ENCODE measurements at places on chromosomes 7 and 10.

DNA sequence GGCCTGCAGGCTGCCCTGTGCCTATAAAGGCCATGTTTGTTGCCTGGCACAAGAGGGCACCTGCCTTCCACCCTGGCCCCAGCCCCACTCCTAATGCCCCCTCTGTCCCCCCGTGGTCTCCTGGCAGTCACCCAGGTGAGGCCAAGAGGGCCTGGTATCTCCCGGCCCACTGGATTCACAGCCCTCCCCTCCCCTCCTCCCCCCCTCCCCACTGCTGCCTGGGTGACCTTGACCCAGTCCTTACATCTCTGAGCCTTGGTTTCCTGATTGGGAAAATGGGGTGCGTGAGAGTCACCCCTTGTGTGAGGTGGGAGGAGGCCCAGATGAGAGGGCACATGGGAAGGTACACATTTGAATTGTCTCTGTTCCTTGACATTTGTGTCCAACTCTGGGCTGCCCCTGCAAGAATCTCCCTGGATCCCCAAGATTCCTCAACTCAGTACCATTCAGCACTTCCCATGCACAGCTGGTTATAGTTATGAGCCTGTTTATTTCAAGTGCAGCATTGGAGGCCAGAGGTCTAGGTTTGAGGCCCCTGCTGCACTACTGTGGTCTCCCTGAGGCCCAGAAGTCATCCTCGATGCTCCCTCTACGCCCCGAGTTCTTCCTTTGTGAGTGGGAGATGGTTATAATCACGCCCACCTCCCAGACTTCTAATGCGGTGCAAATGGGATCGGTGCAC lies 58.9 kb downstream of the TMEM270 start:
- DNase-seq = no peak

GRCh38 chr7:92678291-92678920 lies 88.2 kb upstream of the FAM133B start:
- no peak for DNase-seq

- no peak for DNase-seq
These were observed 109.1 kb downstream of the SRPK2 start for GRCh38 chr7:105279688-105280007.

DNA sequence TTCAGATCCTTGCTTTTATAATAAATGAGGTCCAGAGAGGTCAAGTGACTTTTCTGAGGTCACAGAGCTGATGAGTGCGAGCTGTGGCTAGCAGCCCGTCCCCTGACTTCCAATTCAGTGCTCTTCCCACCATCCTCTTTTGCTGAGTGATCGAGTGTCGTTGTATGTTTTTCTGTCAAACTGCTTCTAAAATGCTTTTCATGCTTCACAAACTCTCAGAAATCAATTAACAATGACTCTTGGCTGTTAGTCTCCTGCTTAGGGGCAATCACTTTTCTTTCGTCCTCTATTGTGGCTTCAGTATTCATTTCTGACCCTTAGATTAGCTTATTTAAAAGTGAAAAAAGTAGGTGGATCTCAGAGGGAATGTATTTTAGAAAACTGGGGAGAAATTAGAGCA lies 423.7 kb downstream of the DPP6 start:
- no peak for DNase-seq

DNA sequence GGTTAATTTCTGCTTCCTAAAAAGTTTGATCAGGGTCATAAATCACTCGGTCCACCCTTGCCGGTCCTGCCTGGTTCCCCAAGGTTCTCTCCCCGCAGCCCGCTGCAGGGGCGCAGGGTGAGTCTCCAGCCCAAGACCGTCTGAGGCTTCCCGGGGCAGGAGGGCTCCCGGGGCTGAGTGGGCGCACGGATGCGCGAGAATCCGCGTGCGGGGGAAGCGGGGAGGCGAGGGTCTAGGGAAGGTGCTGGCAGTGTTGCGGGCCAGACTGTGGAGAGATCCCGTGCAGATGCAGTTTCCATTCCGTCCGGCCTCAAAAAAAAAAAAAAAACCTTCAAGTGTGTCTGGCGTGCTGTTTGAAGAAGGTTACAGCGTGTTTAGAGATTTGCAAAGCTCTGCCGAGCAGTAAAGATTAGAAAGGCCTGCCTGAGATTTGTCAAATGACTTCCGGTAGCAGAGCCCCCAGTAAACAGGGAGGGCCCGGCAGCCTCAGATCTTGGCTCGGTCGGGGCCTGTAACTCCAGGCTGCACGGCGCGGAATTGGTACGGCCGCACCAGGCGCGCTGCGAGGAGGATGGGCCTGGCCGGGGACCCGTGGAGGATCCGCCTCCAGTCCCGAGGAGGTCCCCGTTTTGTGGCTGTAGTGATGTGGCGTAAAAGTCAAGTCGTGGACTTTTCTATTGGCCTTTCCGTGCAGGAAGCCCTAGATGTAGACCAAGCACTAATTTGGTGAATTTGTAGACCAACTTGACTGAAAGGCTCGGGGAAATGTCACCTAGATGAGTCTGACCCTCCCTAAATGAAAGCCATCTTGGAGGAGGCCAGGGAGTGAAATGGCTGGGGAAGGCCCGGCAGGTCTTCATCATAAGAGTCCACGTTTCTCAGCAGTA lies 293.2 kb upstream of the NFE2L3 start:
- no peak for DNase-seq

- DNase-seq = no peak
These were observed 417.3 kb downstream of the RPS24 start for GRCh38 chr10:78450807-78451485.

DNA sequence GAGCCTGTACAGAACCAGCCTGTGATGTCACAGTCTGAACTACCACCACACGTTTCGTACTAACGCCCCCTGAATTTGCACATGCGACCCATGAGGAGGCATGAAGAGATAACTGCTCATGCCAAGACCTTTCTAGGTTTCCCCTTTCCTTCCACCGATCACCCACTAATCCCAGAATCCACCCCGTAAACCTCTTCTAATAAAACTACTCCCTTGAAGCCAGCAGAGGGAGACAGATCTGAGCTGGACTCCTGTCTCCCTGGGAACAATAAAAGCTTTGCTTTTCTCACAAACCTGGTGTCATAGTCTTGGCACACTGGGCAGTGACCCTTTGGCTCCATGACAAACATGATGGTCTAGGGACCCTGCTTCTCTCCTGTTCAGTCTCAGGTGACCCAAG lies 144.5 kb downstream of the FRMD4A start:
- no peak for DNase-seq

DNA sequence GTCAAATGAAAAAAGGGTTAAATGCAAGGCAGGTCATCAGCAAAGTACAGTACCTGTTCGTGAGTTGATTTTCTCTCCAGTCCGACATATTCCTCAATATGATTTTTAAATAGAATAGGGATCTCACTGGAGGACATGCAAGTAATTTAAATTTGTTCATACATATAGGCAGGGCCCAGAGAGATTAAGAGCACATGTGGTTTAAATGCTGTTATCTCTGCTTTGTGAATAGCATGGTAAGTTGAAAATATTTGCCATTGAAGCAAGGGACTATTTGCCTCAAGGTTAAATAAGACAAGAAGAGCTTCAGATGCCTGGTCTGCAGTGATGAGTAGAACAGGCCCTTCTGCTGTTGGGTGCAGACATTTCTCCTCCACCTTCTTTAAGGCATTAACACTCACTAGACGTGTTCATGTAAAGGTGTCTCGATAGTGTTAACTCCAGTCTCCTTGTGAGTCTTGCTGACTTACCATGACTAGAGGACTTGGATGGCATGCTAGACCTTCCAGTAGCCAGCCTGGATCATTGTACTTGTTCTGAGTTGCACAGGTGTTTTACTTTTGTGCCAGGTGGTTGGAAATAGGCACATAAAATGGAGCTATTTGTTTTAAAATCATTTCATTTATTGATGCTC lies 15.6 kb upstream of the AKR1C3 start:
- no peak for DNase-seq

DNA sequence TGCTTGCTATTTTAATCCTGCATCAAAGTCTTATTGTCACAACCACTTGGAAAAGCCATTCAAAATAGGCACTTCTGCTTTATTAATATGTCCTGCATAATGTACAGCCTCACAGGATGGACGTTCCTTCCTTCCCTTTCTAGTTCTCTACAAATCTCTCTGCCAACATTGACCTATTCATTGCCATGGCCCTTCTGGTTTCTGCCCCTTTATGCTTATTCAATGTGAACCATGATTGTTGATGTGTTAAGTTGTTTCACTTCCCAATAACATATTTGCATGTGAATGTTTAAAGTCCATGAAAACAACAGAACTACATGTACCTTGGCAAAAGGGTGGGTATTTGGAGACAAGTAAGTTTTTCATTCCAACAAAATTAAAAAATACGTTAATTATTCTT lies 45.7 kb downstream of the COL28A1 start:
- DNase-seq = no peak

- DNase-seq = no peak
These were observed 33.2 kb downstream of the CDH23 start for GRCh38 chr10:71429929-71430328.

All from NCI-H524 treated with DMSO at 0.1 percent for 48 hours (cell line).